ENCODE measurements at places on chromosomes 3 and 15. TPM values are rescaled to one million over a fixed set of nuclear protein-coding genes. Genes with fewer than 3 reads are reported as not detected.

The SAMMSON gene
- not detected for total RNA-seq

DNA sequence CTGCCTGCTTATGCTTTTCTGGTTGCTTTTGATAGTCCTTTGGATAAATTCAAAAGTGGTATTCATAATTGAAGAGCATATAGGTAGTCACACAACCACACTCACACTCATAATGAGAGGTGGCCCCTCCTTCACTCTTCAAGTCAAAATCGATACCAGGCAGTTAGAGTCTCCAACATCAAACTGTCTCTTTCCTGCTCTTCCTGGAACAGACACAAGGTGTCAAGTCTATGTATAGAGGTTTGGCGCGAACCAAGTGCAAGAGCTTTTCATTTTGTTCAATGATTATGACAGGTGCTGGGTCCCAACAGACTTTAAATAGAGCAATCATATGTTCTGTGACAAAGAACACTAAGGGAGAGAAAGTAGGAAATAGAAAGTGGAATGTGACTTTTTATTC lies 29.9 kb upstream of the RGMA start:
- no peaks in the 10 kb centered on the region for H3K36me3 ChIP-seq
- DNase-seq: peak; percentile 11
- no peak overlapping the region for H3K27ac ChIP-seq
- H3K4me1 ChIP-seq: peaks cover 7% of the 10 kb centered on the region

DNA sequence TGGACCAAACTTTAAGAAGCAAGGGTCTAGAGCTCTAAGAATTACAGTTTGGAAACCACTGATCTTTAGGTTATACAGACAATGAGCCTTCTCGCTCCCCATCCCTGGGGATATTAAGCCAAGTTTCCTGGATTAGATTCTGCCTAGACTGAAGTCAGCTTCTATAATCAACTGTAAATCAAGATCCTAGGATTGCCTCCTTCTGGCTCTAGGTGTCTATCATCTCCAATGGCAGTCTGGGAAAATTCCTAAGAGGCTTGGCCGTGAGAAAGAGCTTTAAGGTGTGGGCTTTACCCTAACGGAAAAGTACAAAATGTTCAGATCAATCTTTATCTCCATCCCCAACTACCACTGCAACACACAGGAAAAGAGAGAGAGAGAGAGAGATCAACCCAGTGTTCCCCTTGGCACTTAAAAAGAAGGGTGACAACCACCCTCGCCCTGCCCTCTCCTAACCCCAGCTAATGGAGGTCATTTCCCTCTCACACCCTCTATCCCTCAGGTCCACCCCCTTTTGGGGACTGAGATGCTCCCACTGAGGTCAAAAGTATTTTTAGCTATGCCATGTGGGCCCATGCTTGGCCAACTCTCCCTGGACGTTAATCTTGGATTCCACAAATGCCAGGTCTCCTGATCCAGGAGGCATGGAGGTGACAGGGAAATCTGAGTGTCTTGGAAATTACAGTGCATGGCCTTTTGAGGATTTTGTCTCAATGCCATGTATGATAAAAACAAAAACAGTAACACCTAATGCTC lies 202.8 kb upstream of the BCL6 start:
- H3K4me1 ChIP-seq: peaks cover 6% of the 10 kb centered on the region
- H3K36me3 ChIP-seq: no peaks in the 10 kb centered on the region
- no peak overlapping the region for H3K4me3 ChIP-seq
- no peaks in the 10 kb centered on the region for H3K27me3 ChIP-seq

DNA sequence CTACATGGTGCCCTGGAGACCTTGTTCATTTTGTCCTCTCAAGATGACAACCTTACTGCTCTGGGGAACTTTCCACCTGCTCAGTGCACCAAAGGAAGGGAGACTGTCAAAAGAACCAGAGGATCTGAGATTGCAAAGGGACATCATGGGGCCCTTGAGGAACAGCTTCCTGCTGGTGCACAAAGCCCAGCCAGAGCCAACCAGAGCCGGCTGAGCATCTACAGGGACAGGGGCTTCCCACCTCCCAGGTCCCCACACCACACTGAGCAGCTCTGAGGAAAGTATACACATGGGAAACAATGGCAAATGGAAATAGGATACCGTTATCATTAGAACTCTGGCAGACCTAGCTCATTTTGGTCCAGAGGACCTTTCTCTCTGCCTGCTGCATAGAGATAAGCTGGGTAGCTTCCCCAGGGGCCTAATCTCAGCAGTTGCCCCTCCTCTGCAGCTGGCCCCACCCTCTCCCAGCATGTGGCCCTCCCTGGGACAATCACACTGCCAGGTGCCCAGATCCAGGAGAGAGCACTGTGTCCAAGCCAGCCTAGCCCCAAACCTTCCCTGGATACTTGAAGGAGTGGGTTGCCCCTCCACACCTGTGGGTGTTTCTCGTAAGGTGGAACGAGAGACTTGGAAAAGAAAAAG lies 123.4 kb upstream of the PRR20G start:
- H3K4me3 ChIP-seq: no peak overlapping the region
- peaks cover 45% of the 10 kb centered on the region for H3K27me3 ChIP-seq
- DNase-seq: peak; percentile 6
- no peaks in the 10 kb centered on the region for H3K36me3 ChIP-seq
- no peak overlapping the region for H3K27ac ChIP-seq

Data from activated CD4-positive, alpha-beta memory T cell treated with anti-CD3 and anti-CD28 coated beads for 36 hours (primary cell).